ENCODE measurements at places on chromosomes 12 and 14.

DNA sequence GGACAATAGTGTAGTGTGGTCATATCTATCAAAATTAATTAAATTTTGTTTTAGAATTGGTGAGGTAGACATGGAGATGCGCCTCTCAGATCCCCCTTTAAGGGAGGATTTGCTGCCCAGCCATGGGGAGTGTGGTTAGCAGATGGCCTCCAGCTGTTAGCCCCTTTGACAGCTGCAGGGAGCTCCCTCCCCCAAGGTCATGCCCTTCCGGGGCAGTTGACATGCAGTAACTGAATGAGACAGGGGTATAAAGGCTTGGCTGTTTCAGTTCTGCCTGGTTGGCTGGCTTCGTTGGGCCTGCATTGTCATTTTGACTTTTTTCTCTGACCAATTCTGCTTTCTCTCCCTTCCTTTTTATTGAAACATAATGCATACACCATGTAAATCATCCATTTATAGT lies 291.5 kb upstream of the SRRM4 start:
- no peak for DNase-seq

- no peak for DNase-seq
Observed at GRCh38 chr12:62003701-62004100, 256.5 kb upstream of the USP15 start.

GRCh38 chr12:122976648-122976975 lies 1.6 kb downstream of the OGFOD2 start:
- no peak for DNase-seq

DNA sequence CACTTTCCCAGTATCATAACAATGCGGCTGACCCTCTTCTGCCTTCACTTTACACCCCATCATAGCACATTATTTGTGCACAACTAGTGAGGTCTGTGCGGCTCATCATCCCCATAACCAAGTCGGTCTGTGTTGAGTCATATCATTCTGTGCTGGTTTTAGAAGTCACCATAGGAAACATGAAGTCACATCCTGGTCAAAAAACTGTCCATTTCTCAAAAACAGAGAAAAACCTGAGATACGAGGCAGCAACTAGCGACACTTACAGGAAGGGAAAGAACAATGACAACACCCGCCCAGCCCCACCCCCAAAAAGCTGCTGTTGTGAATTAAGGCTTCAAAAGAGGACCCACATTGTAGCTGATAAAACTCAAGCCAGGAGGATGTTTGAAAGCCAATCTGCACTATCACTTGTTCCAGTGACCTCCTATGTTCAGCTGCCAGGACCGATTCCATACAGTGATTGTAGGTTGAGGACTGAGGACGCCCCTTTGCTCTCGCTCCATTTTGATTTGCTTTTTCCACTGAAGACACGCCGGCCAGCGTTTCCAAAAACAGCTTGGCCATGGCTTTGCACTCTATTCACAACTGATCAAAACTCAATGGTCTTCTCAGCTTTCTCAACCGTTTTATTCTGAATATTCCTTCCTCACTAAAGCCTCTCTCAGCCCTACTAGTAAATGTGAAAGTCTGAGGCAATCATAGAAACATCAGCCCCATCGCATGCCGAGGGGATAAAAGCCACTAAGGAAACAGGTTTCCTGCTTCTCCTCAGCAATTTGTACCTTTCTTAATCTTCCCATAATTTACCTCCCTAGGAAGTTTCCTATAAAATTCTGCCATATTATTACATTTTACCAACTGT lies 87.5 kb downstream of the DUSP16 start:
- DNase-seq: no peak

- DNase-seq: no peak
Observed at GRCh38 chr12:60844101-60844500, 1248.3 kb downstream of the SLC16A7 start.

DNA sequence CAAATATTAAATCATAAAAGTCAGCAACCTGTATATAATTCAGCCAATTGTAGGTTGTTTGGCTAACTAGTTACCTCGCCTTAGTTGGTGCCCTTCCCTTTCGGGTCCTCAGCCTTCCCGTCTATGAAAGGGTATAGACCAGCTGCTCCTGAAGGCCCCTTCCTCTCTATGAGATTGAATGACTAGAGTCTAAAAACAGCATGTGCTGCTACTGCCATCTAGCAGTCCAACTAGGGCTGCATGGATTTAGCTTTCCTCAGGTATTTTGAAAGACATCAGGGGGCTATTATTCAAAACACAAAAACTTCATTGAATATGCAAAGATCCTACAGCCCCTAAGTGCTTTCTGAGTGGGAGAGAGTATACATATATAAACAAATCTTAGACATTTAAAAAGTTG lies 37.0 kb upstream of the TMEM263 start:
- no peak for DNase-seq

- no peak for DNase-seq
Observed at GRCh38 chr12:117404940-117405339, 43.5 kb upstream of the NOS1 start.

DNA sequence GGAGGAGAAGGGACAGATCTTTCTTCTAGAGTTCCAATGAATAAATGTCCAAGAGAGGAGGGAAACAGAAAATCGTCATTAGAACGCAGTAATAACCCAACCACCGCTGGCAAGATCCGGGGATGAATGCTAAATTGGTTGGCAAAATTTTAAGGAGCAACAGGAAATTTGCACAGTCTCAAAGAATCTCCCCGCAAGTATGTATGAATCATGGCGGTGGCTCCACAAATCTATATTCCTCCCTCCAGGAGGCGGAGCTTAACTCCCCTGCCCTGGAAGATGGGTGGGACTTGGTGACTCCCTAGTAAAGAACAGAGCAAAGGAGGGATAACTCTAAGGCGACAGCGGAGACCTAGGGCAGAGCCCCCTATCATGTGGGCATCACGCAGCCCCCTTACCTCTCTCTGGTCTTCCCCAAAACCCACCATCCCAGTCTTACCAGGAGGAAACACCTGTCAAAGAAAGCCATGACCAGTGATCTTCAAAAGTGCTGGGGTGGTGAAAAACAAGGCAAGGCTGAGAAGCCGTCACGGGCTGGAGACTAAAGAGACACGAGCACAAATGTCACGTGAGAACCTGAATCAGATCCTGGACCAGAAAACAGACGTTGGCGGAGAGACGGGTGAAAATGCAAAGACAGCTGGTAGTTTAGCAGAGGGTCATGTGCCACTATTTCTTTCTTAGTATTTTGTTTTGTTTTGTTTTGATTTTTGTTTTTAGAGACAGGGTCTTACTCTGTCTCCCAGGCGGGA lies 125.8 kb downstream of the NCOR2 start:
- peak; percentile 73 for DNase-seq

DNA sequence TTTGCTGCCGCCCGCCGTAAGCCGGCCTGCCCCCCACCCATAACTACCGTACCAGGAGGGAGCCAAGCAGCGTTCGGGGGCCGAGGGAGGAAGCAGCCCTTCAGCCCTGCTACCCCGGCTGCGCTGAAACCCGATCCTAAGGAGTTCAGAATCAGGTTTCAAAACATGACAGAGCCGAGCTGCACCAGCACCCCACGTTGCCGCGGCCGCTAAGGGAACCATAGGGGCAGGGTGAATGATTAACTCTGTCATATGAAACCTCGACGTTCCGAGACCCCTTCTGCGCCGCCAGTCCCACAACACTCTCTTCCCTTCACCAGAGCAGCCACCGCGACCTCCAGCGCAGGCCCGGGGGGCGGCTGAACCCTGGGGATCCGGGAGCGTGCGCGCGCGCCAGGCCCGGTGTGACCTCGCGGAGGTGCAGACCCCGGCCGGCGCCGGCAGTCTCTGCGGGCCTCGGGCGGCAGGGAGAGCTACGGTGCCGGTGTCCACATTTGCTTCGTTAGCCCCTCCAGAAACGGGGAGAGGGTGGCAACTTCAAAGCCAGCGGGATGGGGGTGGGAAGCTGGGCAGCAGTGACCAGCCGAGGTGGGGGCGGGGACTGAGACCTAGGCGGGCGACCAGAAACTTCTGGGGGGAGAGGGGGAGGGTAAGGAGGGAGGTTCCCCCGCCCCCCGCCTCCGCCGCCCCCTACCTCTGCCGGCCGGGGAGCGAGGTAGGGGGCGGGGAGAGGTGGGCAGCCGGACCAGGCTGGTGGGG lies 1.6 kb downstream of the SIX4 start:
- DNase-seq: no peak

GRCh38 chr12:79871621-79872020 lies 63.3 kb downstream of the PPP1R12A start:
- DNase-seq: no peak

DNA sequence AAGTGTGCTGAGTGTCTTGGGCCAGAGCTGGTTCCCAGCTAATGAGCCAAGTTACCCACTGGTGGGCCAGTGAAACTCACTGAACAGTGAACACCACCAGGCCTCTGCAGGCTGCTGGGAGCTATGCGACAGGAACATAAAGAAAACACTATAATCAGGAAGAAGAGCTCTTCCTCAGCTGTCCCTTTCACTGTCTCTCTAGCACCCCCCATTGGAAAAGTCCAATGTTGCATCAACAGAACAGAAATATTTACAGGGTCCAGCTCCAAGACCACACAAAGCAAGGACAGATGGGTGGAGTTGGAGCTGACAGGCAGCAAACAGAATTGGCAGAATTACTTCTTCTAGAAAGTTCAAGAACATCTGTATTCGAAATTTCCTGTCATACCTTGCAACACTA lies 903.6 kb upstream of the TMEM132C start:
- no peak for DNase-seq

DNA sequence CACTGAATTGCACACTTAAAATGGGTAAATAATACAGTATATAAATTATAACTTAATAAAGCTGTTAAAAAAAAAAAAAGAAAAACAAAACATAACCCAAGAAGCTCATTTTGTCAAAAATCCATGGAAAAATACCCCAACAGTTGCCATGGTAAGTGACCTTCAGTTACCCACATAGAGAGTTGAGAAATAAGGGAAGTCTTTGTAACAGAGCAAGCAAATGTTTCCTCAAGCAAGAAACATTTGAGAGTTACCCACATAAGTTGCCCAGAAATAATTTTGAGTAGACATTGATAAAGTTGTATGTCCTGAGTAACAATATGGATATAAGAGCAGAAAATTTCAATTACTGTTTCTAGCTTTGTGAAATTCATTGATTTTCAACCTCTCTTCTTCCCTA lies 227.4 kb downstream of the CCDC59 start:
- DNase-seq: no peak

DNA sequence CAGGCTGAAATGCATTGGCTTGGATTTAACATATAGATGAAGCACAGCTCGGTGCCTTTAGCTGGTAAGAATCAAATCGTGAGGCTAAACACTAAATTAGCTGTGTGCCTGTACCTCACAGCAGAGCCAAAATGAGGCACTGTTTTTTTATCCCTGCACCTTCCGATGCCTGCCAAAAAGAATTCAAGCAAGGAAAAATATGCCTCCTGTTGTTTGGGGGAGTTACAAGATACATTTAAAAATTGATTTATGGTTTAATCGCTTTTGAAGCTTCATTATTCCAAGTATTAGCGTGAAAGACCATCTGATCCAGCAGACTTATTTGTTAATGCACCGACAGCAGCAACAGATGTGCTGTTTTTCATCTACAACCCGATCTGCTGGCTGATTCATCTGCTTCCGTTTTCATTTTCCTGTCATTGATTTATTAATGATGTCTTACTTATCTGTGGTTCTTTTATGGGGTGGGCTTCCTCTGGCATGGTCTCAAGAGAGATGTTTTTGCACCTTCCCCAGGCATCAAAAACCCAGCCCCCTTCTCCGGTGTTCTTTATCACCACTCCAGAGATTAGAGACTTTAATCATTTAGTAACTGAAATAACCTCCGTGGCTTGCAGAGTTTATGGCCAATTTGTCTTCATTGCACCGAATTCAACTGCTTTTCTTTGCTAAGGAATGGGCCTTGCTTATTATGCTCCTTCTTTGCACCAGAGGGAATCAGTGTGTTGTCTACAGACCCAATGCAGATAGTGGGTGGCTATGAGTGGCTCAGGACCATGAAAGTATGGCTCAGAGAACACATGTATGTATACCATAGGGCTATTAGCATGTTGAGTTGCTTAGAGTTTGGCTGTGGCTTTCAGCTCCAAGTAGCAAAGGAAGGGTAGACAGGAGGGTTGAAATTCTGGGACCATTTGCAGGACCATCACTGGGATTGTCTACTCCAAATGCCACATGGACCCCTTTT lies 166.8 kb upstream of the TMEM260 start:
- DNase-seq: no peak

DNA sequence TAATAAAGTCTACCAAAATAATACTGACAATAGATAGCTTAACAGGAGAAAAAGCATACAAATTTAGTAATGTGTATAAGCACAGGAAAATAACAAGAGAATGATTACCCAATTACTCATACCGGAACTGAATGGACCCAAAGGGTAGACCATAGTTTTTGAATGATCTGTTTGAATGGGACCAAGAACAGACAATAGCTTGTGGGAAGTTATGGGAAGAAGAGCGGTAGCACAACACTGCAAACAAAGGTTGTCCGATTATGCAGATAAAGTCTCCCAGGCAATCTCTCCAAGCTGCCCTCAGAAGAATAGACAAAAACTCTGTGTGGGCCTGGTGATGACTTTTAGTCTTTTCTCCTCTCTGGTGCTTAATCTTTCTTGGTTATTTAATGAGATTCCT lies 96.6 kb upstream of the NEDD1 start:
- DNase-seq: no peak

GRCh38 chr12:76317976-76318375 lies 30.2 kb downstream of the BBS10 start:
- DNase-seq: no peak

- DNase-seq: no peak
Observed at GRCh38 chr14:65222440-65222858, 120.1 kb upstream of the MAX start.

DNA sequence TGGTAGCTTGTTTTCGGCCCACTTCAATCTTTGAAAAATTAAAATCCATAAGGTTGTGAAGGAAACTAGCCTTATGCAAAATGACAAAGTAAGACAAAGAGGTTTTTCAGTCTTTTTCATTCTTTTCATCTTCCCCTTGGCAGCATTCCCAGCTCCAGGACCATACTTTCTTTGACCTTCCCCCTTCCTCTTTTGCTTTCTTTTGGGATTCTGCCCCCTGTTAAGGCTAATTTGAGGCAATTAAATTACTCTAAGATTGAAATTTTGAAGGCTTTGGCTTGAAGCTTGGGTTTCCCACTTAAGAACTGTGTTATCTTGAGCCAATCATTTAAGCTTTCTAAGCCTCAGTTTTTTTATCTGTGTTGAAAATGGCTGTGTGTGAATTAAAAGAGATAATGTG lies 124.9 kb downstream of the DACT1 start:
- DNase-seq: no peak

- no peak for DNase-seq
Observed at GRCh38 chr14:92887157-92887556, 35.8 kb upstream of the CHGA start.

GRCh38 chr14:74350928-74351323 lies 2.7 kb downstream of the VRTN start:
- no peak for DNase-seq

DNA sequence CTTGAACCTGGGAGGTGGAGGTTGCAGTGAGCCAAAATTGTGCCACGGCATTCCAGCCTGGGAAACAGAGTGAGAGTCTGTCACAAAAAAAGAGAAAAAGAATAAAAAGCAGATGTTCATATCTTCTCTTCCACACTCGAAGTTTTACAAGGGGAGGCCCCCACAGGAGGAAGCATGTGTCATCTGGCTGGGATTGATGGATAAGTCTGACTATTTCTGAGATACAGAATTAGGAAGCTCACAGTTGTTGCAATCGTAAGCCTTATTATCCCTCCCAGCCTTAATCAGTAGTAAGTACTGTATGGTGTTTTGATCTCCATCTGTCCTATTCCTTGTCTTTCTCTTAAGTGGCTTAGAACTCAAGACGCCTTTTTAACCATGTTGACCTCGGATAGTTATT lies 31.9 kb upstream of the RASSF8 start:
- no peak for DNase-seq
